Esophagus squamous epithelium (tissue), 5 donors: ENCODE measurements at places on chromosomes 1 and 21. TPM values are rescaled to one million over a fixed set of nuclear protein-coding genes. Genes with fewer than 3 reads are reported as not detected.

The PROX1 gene
- total RNA-seq = 3.8 TPM

DNA sequence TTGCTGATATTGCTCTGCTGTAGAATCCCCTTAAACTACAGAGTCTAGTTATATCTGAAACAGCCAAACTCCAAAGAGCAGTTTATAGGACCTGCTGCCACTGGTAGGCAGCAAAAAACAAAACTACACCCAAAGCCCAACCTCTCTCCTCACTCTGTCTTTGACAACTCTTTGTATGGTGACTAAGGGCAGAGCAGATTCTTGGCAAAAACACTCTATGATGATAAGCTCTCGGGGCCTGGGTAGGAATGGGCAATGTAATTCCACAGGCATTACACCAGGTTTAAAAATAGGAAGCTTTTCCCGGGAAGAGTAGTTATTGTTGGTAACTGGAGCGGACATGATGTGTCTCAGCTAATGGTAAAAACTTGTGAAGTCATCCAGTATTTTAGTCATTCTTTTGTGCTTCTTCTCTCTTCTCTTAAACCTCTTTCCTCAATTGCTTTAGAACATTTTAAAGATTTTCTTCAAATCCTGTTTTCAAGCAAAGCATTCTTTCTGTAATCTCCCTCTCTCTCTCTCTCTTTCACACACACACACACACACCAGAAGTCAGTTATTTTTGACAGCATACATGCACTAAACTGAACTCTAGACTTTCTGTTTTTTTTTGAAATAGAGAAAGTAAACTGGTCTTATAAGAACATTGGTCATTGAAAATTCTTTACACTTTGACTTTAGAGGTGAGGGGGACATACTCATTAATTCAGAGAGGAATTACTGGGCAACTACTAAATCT is 193.5 kb downstream of the PAPPA2 start:
- no peak overlapping the region for H3K27ac ChIP-seq
- no peaks in the 10 kb centered on the region for H3K36me3 ChIP-seq
- H3K4me1 ChIP-seq = no peaks in the 10 kb centered on the region
- H3K27me3 ChIP-seq = no peaks in the 10 kb centered on the region

- no peak for DNase-seq
- no peaks in the 10 kb centered on the region for H3K4me1 ChIP-seq
- H3K27ac ChIP-seq = no peak overlapping the region
- no peaks in the 10 kb centered on the region for H3K27me3 ChIP-seq
- no peak overlapping the region for H3K4me3 ChIP-seq
Observed at GRCh38 chr21:30839304-30839703, 9.7 kb upstream of the KRTAP7-1 start.

GRCh38 chr1:43432171-43432860 is 21.4 kb downstream of the HYI start:
- H3K4me3 ChIP-seq = no peak overlapping the region
- no peak for DNase-seq
- no peak overlapping the region for H3K27ac ChIP-seq
- peaks cover 69% of the 10 kb centered on the region for H3K36me3 ChIP-seq
